ENCODE measurements at places on chromosomes 5 and 9.

- DNase-seq = peak; percentile 32
These were observed 3.3 kb upstream of the FOXB2 start for GRCh38 chr9:77016121-77016525.

- no peak for DNase-seq
These were observed 333.6 kb downstream of the CSNK1G3 start for GRCh38 chr5:123845356-123846100.

DNA sequence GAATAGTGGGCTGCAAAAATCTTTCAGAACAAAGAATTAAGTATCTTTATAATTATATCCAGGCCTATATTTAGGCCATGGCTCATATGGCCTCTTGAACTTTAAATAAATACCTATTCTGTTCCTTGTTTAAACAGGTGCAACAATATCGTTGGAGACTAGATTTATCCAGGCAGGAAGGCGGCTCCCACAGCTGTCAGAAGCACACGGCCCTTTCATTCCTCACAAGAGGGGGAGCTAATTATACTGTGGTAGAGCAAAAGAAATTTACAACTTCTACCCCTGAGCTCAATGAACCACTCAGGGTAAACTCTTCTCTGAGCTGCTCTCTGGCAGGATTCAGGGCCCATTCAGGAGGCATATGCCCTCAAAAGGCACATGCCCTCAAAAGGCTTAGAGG, 31.3 kb downstream of the TMEM174 start:
- DNase-seq = no peak

GRCh38 chr5:143800715-143801114, 11.2 kb upstream of the HMHB1 start:
- DNase-seq = no peak

DNA sequence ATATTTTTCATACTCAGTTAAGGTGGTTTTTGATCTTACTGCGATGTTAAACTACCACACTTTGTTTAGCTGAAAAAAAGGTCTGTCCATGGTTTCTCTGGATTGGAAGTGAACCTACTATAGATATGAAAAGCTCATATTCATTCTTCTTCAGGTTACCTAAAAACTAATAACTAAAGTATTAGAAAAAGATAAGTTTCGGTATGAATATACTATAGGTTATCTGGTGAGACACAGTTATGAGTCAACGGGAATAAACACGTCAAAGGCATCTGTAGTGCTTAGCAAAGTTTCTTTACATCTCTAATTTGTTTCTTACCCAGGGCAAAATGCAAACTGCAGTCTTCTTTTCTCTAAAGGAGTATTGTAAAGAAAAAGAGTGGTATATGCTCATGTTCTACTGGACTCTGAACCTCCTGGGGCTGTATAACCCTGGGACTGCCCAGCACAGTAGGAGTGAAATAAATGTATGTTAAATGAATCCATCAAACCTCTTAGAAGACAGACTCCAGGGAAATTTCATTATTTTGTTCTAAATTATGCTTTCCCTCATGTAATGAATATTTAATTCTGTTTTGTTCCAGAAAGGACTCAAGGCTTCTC, 521.9 kb downstream of the PDE4D start:
- DNase-seq = no peak

GRCh38 chr9:2082772-2083171, 67.6 kb downstream of the SMARCA2 start:
- DNase-seq = no peak

DNA sequence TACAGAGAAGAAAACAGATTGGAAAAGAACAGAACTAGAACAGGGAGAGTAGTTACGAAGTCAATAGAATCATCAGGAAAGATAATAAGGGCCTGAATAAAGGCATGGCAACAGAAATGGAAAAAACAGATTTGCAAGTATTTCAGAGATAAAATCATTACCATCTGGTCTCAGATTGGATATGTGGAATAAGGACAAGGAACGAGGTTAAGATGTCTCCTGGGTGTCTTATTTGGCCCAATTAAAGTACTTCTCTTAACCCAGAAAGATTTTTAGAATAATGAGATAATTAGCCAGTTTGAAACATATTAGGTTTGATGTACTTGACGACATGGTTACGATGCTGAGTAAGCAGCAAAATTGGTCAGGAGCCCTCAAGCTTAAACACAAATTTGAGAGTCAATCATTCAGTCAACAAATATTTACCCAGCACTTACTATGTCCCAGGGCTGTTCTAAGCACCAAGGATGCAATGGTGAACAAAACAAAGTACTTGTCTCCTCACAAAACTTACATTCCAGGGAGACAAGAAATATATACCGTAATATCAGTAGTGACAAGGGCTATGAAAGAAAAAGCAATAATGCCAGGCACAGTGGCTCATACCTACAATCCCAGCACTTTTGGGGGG, 18.3 kb downstream of the RICTOR start:
- no peak for DNase-seq

DNA sequence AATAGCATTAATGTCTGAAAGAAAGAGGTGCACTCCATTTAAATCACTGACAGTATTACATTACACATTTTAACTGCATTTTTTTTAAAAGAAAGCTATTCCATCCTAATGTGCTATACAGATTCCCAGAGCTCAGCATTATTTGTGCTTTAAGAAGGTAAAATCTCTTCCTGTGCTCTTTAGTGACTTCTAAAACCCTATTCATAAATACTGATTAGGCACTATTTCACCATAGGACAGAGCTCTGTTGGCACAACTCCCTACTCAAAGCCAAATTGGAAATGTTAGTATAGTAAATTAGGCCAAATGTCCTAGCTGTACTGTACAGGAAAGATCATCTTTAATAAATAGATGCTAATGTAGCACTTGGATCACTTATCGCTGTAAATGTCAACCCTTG, 262.5 kb downstream of the TUSC1 start:
- DNase-seq = no peak

DNA sequence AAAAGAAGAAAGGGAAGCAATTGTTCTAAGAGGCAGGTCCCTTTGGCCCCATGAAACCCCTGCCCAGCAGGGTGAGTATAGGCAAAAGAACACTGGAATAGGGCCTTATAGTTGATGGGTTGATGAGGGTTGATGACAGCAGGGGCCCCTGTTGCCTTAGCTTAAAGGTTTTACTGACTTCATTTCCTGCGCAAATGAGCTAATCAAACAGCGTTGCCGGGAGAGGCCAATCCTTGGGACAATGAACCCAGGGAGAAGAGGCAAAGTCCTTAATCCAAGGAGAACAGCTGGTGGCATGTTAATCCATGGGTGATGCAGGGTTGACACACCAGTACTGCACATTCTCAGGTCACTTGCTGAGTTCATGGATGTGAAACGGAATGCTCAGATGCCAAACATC, 22.0 kb upstream of the EPB41L4B start:
- no peak for DNase-seq

- no peak for DNase-seq
These were observed 40.6 kb downstream of the USP20 start for GRCh38 chr9:129875687-129876395.

DNA sequence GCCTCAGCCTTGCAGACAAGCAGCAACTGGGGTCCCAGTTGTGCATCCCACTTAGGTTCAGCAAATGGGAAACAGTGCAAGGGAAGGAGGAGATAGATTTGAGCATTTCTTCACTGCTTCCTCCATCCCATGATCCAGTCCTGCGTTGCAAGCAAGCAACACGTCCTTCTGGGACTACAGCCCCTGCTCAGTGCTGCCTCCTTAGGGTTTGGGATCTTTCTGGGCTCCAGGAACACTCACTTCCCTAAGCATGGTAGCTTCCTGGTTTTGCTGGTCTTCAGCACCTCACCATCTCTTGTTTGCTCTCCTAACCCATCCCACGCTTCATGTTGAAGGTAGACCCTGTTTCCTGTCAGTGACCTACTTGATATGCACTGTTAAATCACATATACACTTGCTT, 444.7 kb downstream of the MED10 start:
- no peak for DNase-seq

GRCh38 chr5:104513640-104514072, 951.1 kb upstream of the NUDT12 start:
- no peak for DNase-seq

GRCh38 chr9:136764301-136764891, at the start of gene LCN15:
Gene LCN15 (minus strand): TSS chr9:136764518. CDS start chr9:136764488, 30 bp downstream.
- DNase-seq = no peak

- no peak for DNase-seq
These were observed 155.7 kb upstream of the EFNA5 start for GRCh38 chr5:107826311-107827000.

DNA sequence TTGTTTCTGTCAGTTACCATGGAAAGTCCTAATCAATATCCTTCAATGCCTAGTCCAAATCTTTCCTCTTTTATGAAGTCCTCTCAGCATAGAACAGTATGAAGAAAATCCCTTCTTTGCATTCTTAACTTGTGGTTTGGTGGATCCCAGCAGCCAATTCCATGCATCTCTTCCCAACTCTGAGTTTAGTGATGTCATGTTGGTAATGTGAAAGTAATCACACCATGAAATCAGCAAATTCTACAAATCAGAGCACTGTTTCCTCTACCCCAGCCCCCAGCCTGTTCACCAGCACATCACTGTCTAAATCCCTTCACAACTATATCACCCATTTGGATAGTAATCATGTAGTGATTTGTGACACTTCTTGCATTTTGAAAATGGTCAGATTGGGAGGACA, 4.7 kb upstream of the C1QTNF2 start:
- DNase-seq = no peak

DNA sequence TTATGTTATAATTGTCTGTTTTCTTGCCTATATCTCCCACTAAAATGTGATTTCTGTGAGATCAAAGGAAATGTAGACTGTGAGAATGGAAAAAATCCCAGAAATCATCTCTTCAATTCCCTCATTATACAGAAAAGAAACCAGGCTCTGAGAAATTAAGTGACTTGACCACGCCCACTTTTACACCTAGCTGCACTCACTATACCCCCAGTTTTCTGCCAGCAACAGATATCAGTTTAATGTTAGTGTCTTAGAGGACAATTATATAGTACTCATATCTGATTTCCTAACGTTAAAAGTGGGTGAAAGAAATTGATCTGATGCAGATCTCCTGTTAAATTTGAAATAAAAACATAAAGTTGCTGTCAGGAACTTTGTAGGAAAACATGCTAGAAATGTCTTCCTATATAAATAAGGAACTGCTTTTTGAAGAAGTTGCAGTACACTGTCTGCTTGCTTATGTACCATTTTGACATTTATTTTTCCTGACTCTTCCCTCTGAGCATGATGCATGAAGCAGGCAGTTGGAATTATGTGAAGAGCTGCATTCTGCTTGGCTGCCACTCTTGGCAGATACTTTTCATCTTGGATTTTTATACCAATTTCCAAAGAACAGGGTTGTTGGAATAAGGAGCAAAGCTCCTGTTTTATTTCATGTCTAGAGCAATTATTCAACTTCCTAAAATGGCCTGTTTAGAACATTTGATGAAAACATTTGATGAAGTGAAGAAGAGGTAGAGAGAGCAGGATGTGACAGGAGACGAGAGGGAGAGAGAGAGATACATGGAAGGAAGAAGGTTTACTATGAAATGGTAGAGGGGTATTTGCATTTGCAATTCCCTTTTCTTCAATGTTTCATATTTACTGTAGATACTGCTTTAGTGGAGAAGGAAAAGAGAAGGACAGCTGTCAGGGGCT, 57.3 kb upstream of the RICTOR start:
- DNase-seq = no peak

- peak; percentile 19 for DNase-seq
These were observed 58.5 kb downstream of the LIFR start for GRCh38 chr5:38497946-38498345.

- no peak for DNase-seq
These were observed 337.5 kb downstream of the NR2F1-AS1 start for GRCh38 chr5:93243481-93243880.

GRCh38 chr9:121999556-121999955, 93.6 kb downstream of the TTLL11 start:
- no peak for DNase-seq

GRCh38 chr9:14532456-14533115, 160.6 kb downstream of the ZDHHC21 start:
- DNase-seq = no peak

DNA sequence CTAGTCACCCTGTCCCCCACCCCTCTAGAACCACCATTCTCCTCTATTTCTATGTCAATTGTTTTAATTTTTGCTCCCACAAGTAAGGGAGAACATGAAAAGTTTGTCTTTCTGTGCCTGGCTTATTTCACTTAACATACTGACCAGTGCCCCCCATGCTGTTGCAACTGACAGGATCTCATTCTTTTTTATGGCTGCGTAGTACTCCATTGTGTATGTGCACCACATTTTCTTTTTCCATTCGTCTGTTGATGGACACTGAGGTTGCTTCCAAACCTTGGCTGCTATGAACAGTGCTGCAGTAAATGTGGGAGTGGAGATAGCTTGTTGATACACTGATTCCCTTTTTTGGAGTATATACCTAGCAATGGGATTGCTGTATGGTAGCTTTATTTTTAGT, 7.4 kb upstream of the TERT start:
- DNase-seq = no peak

DNA sequence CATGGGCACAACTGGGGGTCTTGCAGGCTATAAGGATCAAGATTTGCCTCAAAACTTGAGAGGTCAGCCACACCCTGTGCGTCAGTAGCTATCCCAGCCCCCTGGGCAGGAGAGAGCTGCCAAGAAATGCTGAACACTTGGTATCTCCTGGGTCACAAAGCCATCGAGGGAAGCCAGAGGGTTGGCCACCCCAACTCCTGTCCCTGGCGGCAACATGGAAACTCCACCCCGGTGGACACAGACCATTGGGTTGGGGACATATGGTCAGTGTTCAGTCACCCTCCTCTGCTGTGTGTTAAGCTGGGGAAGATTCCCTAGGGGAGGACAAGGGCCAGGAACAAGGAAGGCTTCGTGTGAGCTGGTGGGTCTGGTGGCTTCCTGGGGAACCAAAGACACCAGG, 140.6 kb downstream of the C5orf15 start:
- DNase-seq = no peak

DNA sequence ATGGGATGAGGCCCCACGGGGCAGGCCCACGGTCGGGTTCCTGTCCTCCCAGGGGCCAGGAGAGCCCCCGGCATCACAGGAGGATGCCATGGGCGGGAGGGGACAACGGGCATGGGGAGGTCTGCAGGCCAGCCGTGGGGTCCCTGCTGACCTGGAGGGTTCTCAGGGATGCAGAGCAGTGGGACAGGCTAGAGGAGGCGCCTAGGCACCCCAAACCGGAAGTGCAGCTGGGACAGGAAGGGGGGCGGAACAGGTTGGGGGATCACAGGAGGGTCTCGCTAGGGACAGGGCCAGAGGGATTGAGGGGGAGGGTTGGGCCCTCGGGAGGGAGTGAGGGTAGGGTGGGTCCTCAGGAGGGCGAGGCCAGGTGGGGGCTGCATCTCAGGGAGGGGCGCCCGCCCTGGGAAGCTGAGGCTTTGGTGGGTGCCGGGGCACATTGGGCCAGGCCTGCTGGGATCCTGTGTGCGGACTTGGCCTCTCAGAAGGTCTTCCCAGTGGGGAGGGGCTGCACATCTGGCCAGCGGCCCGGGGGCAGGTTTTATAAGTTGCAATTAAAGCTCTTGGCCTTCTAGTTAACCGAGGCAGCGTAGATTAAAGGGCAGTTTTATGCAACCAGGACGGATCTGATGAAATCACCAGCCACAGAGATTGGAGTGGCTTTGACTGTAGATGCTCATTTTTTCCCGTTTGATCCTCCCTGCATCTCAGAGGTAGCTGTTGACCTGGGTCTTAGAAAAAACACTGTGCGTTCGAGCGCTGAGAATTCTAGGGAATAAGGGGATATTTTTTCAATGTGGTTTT, 20.1 kb downstream of the NKD2 start:
- DNase-seq = peak; percentile 60
